ENCODE measurements at places on chromosomes 11 and 22. TPM values are rescaled to one million over a fixed set of nuclear protein-coding genes. Genes with fewer than 3 reads are reported as not detected.

OR52I2 gene
- total RNA-seq, result not detected

DNA sequence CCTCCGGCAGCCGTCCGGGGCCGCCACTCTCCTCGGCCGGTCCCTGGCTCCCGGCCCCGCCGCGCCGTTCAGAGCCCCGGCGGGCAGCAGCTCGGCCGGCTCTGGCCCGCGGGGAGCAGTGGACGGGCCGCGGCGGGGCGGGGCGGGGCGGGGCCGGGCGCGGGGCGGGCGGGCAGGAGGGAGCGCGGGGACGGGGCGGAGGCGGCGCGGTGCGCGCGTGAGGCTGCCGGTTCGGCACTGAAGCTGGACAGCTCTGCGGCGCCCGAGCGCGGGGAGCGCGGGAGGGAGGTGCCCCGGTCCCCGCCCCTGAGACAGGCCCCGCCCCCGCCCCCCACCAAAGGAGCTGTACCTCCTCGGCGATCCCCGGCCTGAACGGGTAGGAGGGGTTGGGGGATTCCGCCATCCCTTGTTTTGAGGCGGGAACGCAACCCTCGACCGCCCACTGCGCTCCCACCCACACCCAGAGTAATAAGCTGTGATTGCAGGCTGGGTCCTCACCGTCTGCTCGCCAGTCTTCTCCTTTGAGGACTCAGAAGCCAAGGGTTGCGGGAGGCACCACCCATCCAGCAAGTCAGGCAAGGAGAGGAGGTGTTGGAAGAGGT lies at the start of gene DRD2:
Gene DRD2, minus strand, starts transcription at position 239 of the 602 bp plus-strand sequence. CDS start 50,747 bp downstream, outside the sequence.
- no peak for DNase-seq

DNA sequence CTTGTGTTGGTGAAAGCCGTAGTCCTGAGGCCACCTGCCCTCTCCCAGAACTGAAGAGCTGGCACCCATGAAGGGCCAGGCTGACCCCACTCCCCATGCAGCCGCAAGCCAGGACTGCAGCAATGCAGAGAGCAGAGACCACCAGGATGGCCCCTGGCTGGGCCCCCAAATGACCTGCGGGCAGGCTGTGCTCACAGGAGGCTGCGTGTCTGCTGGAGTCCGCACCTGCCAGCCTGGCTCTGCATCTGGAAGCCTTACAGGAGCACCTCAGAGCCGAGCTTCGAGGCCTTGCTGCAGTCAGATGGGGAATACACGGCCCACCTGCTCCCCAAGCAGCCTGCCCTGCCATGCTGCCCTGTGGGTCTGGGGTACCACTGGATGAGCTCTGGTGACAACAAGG lies 1336.8 kb downstream of the TBC1D22A start:
- DNase-seq, result no peak

GRCh38 chr11:107696140-107696539 lies 15.7 kb downstream of the SLN start:
- DNase-seq, result no peak

GRCh38 chr11:1206391-1207271 lies 16.2 kb upstream of the MUC5B start:
- DNase-seq, result peak; percentile 70

GRCh38 chr11:118917481-118918127 lies 8.1 kb downstream of the BCL9L start:
- peak; percentile 75 for DNase-seq

GRCh38 chr11:33162831-33163230 lies 1.6 kb upstream of the CSTF3 start:
- no peak for DNase-seq

GRCh38 chr11:102600666-102601065 lies 24.5 kb downstream of the MMP20 start:
- no peak for DNase-seq
